ENCODE measurements at places on chromosomes 5 and 9.

DNA sequence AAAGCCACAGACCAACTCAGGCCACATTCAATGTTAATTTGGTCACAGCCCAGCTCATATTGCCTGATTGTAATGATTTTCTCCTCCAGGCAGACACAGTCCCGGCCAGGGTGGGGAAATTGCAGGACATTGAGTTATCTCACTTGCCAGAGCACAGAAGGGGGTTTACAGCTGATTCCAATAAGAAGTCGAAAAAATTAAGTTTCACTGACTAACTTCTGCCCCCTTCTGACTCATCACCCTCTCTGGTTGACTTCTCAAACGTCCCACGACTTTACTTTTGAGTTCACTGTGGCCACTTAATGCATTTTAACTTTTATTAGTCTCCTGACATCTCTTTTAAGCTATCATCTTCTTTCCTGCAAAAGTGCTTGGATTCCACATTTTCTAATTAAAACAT lies 321.4 kb upstream of the WWC1 start:
- DNase-seq = no peak

GRCh38 chr5:39772307-39772706 lies 347.5 kb upstream of the DAB2 start:
- no peak for DNase-seq

DNA sequence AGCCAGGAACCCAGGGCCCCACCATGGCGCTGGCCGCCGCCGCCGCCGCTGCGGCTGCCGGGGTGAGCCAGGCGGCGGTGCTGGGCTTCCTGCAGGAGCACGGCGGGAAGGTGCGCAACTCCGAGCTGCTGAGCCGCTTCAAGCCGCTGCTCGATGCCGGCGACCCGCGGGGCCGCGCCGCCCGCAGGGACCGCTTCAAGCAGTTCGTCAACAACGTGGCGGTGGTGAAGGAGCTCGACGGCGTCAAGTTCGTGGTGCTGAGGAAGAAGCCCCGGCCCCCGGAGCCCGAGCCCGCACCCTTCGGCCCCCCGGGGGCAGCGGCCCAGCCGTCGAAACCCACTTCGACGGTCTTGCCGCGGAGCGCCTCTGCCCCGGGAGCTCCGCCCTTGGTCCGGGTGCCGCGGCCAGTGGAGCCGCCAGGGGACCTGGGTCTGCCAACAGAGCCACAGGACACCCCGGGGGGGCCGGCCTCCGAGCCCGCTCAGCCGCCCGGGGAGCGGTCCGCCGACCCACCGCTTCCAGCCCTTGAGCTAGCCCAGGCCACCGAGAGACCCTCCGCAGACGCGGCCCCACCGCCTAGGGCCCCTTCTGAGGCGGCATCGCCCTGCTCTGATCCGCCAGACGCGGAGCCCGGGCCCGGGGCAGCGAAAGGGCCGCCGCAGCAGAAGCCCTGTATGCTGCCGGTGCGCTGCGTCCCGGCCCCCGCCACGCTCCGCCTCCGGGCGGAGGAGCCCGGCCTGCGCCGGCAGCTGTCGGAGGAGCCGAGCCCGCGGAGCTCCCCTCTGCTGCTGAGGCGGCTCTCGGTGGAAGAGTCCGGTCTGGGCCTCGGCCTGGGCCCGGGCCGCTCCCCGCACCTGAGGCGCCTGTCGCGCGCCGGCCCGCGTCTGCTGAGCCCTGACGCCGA lies 749 bp downstream of the SOWAHA start:
- no peak for DNase-seq

GRCh38 chr9:14909181-14909580 lies 1.0 kb downstream of the FREM1 start:
- DNase-seq = no peak

- no peak for DNase-seq
Observed at GRCh38 chr5:119290161-119290569, 65.7 kb upstream of the TNFAIP8 start.

GRCh38 chr5:125421006-125421405 lies 674.6 kb upstream of the ZNF608 start:
- DNase-seq = no peak

DNA sequence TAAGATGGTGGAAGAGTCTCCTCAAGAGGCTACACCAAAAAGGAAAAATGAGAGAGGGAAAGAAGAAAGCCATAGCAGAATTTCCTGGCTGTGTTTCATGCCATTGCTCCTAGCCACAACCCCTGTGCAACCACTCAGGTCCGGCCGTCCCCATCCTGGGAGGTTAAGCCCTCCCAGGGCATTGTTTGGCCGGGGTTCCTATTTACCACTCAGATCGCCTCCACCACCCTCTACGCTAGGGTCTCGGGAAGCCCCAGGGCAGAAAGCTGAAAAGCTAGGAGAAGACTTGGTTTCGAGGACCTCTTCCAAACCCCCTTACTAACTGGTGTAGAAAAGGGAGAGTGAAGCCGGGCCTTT lies 715 bp downstream of the RC3H2 start:
- no peak for DNase-seq

DNA sequence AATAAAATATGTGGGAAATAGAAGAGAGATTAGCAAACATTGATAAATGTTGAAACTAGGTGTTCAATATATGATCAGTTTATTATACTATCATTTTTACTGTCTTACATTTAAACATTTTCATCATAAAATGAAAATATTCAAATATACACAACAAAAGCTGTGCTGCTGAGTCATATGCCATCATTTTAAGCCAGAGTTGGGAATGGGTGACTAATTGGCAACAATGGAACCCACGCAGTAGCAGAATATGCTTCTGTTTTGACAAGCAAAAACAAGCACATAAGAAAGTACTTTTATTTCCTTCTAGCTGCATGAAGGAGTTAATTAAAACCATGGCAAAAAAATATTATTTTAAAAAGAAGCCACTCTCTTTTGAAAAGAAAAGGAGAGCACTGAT lies 340.0 kb upstream of the EDIL3 start:
- DNase-seq = no peak

DNA sequence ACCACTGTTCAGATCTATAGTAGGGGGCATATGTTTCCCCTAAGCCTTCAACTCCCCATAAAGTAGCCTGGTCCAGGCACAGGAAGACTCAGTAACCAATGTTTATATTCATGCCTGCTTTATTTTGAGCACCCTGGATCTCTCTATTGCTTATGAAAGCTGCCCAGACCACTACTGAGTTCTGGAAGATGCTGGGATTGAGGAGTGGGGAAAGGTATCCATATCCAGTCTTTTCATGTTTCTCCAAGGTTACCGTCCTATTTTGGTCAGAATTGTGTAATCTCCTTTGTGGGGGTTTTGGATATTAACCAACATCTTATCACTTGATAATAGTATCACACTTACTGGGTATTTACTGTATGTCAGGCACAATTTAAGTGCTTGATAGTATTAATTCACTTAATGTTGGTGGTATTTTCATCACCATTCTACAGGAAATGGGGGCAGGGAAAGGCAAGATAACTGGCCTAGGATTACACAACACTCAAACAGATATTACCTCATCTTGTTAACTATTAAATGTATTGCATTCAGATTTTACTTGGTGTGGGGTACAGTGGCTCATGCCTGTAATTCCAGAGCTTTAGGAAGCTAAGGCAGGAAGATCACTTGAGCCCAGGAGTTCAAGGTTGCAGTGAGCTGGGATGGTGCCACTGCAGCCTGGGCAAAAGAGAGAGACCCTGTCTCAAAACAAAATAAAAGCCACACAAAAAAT lies 36.3 kb downstream of the RUSC2 start:
- DNase-seq = no peak

DNA sequence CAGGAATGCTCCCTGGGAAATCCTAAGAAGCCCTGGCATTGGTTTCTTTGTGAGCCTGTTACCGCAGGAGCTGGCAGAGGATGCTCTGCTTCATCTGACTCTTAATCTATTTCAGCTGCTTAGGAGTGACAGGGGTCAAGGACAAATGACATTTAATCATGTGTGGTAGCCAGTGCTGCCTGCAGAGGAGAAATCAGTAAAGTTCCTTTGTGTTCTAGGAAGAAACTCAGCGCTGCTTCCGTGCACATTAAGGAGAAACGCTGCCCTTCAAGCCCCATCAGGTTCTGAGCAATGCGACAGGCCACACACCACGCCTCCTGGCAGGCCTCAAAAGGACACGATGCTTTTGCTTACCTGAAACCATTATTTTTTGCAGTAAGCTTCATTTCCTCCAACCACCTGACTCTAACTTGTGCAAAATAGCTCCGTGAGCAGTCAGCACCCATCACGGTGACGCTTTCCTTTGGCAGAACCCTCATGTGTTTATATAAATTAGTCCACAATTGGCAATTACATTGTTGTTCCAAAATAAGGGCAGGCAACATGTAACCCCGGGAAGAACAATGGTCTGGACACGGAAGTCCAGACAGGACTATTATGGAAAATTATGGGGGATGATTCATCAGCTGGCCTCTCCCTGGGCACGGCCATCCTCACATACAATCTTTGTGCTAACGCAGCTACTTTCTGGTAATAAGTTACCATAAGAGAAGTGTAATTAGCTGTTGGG lies 387.9 kb upstream of the DAP start:
- no peak for DNase-seq

DNA sequence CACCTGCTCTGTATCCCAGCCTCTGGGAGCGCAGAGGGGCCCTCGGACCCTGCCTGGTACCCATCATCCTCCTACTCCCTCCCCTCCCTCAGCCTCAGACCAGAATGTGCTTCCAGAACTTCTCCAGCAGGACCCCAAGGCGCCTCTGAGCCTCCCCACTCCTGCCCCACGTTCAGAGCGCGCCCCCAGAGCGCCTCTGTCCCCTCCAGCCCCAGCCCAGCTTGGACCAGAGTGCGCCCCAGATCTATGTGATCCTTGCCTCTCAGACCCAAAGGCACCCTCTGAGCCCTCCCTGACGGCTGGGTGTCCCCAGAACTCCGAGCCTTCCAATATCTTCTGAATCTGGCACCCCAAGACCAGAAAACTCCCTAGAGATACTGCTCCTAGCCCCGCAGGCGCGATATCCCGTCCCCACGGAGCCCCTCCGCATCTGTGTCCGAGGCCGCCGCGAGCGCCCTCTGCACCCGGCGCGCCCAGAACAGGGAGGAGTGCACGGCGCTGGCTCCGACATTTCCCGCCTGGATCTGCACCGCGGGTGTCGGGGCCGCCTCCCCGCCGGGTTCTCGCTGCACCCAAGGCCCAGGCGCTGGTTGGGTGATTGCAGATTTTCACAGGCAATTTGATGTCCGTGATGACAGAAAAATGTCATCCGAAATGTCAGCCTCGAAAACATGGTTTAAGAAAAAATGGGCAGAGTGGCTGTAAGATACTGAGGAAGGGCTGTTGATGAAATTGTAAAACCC lies 522 bp downstream of the BHMT start:
- DNase-seq = no peak

DNA sequence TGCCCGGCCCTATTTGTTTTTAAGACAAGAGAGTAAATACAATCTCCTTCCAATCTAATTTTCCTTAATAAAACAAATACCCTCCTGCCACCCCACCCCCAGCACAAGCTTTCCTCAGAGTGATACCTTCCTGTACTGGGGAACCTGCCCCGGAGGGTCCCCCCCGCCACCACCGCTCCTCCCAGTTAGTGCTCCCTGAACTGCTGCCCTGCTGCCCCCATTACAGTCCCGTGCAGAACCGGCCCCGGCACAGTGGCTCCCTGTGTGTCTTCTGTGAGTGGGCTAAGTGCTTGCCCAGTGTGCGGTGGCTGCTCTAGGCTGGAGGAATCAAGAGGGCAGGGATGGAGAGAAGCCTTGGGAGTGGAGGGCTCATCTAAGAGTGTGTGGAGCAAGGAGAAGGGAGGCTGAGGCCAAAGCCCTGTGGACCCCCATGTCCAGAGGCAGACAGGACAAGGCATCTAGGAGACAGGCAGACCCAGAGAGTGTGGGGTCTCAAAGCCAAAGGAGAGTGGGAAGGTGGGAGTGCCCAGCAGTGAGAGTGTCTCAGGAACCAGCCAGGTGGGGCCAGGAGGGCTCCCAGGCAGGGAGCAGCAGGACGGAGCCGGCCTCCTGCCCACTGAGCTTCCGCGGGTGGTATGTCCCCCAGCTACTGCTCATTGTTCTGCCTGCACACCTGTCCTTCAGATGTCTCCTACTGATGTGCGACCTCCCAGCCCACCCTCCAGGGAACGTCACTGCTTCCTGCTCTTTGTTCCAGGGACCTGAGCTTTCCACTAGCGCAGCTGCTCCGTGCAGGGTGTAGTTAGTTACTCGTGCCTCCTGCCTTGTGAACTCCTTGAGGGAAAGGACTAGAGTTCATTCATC lies 129.0 kb downstream of the DAB2IP start:
- DNase-seq = no peak

- no peak for DNase-seq
Observed at GRCh38 chr5:133354323-133355185, 257.8 kb downstream of the FSTL4 start.

GRCh38 chr9:134685784-134686183 lies 44.2 kb downstream of the COL5A1 start:
- DNase-seq = no peak

- DNase-seq = no peak
Observed at GRCh38 chr5:82351754-82352145, 73.6 kb upstream of the RPS23 start.

GRCh38 chr5:13591621-13592020 lies 352.9 kb downstream of the DNAH5 start:
- no peak for DNase-seq

- DNase-seq = no peak
Observed at GRCh38 chr5:108773330-108773729, 25.6 kb downstream of the FER start.

GRCh38 chr5:36768450-36768849 lies 108.1 kb upstream of the NIPBL start:
- no peak for DNase-seq

DNA sequence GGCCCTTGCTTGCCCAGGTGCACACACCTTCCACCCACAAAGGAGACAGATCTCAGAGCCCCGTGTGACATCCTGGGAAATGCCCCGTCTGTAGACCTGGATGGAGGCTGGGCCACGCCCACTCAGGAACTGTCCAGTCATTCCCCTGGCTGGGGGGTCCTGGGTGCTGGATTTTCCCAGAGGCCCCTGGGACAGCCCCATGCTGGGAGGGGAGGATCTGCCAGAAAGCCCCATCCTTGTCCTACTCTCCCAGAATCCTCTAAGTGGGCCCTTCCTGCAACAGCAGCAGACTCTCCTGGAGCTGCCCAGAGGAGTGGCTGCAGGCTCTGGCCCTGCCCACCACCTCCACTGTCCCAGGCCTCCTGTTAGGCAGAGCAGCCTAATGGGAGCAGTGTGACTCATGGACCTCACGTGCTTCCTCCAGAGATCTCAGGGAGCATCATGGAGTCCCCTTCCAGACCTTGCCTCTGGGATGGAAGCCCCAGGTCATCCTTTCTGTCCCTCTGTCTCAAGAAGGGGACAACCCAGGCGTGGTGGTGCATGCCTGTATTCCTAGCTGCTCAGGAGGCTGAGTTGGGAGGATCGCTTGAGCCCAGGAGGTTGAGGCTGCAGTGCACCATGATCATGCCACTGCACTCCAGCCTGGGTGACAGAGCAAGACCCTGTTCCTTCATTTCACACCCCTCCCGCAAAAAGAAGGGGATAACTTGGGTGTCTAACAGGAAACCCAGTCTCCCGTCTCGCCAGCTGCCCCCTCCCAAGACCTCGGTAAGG lies 51.7 kb downstream of the JADE2 start:
- DNase-seq = no peak

- DNase-seq = no peak
Observed at GRCh38 chr5:76682387-76682786, 33.5 kb upstream of the F2R start.

GRCh38 chr9:86575137-86575536 lies 220.9 kb upstream of the TUT7 start:
- DNase-seq = no peak

- no peak for DNase-seq
Observed at GRCh38 chr9:134181648-134182034, 17.3 kb upstream of the RNU6ATAC start.

- no peak for DNase-seq
Observed at GRCh38 chr9:16458696-16459420, 411.6 kb downstream of the BNC2 start.

GRCh38 chr9:21611891-21612290 lies 129.8 kb upstream of the IFNE start:
- no peak for DNase-seq

GRCh38 chr9:7146582-7146981 lies 388.8 kb downstream of the KDM4C start:
- DNase-seq = no peak

Data from activated naive CD4-positive, alpha-beta T cell (primary cell).